ENCODE measurements at places on chromosomes 7 and 10.

DNA sequence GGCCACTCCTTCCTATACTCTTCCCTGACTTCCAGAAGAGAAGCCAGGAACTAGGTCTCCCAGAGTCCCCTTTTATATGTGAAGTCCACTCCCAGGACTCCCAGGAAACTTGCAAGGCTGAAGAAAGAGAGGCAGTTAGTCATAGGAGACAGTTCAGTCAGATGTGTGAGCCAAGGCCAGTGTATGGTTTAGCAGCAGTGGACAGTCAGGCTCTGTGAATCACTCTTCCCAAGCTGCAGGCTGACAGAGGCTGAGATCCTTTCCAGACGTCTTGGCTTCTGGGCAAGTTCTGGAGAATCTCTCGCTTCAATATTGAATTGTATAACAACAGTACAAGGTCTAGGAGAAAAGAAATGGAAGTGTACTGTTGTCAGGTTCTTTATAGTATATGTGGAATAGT, 26.9 kb downstream of the BLVRA start:
- DNase-seq = peak; percentile 80

DNA sequence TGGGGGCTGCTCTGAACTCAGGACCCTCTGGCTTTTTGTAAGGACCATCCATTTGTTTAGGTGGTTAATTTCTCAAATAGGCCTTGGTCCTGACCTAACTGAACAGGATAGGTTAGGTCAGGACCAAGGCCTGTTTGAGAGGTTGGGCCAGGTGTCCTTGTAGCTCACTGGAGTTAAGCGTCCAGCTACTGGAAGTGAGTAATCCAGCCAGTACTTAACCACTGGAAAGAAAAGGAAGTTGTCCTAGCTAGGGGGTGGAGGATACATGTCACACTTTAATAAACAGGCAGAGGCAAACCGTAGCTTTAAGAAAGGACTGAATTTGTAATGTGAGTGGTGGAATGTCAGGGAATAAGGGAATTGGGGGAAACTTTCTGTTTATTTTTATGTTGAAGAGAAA, 96.0 kb downstream of the GPR85 start:
- DNase-seq = peak; percentile 66

GRCh38 chr7:14381306-14381705, 391.8 kb upstream of the ETV1 start:
- DNase-seq = peak; percentile 47

DNA sequence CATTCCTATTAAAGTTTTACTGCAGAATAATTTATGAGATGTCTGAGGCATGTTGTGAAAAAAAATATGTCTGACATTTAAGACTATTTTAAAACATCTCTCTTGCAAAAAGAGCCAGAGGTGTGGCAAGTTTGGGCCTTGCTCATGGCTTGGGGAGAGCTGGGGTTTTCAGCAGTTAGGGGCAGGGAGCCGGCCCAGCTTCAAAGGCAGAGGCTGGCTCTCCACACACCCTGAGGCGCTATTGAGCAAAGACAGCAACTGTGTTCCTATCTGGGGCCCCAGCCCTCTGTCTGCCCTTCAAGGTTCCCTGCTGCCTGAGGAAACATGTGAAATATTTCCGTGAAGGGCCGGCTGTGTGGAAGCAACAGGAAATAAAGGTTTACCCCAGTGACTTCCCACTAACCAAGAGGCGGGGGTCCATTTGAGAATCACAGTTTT, 94.0 kb downstream of the SORBS1 start:
- peak; percentile 63 for DNase-seq

DNA sequence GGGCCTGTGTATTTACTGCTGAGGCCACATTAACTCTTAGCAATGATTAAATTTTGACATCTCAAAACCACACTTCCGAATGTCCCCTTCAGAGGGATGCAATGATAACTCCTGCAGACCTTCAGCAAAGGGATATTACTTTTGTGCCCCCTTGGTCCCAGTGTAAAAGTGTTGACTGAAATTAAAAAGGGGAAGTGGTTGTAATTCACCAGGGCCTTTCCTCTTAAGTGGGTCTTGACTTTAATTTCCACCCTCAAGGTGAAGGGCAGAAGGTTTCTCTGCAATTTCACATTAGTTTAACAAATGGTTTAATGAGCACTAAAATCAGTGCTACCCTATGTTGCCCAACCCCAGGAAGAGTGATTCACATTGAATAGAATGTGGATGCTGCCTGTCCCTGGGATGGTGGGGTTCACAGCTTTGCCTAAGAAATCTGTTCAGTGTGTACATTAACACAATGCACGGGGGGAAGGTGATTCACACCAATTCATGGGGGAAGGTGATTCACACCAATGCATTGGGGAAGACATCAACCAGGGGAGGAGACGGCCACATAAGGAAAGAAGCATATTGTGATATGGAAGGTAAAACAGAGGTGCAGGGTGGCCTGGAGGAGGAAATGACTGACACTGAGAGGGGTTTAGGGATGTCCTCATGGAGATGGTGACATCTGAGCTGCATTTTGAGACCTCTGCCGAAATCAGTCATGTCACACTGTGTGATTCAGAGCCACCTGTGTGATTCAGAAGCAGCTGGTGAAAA, 19.4 kb upstream of the TNS3 start:
- DNase-seq = peak; percentile 75

GRCh38 chr10:123637326-123637880, 28.8 kb upstream of the GPR26 start:
- DNase-seq = no peak

DNA sequence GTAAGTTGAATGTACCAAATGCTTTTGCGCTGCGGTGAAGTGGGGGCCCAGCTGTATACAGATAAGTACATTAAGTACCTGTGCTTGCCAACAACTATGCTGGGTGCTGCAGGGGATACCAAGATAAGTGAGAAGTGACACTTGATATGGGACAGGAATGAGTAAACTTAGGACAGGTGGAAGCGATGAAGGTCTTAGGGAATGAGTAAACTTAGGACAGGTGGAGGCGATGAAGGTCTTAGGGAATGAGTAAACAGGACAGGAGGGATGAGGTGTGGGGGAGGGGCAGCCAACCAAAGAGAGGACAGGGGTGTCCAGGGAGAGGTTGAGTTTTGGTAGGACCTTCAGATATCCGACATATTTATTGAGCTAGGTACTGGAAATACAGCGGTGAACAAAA, 1.4 kb downstream of the MDH2 start:
- DNase-seq = no peak

- peak; percentile 88 for DNase-seq
Measured at GRCh38 chr7:81499262-81500116, 270.4 kb downstream of the HGF start.

GRCh38 chr10:102208311-102209035, 17.6 kb upstream of the ELOVL3 start:
- no peak for DNase-seq

DNA sequence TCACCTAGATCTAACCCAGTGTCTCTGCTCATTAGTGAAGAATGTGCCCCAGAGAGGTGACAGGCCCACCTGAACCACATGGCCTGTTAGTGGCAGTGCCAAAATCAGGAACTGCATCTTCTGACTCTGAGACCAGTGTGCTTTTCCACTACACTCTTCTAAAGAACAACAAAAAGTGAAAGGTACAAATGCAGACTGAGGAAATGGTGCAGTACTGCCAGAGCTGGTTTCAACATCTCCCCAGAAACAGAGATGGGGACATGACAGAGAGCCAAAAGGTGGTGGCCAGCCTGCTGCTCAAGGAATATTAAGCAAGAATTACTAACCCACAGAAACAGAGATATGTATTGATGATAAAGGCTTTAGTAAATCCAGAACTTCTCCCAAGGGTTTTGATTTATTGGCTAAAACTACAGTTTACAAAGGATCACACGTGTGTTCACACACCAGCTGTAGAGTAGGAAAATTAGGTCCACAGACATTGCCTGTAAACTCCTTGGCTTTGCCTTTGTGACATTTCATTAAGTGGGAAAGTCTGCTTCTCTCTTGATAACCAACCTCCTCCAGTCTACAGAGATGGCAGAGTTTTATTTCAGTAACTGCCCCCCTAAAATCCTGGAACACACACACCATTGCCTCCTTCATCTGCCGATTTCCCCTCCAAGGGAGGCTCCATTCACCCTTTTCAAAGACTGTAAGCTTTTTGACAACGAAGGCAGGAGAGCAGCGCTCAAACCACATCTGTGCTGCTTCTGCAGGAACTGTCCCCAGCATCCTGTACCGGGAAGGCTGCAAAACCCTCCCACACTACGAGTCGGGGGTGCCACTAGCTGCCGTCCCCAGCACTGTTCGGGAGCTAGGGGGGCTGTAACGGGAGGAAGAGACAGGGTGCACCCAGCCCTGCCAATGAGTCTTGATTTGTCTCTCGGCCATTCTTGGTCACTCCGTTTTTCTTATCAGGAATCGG, 29.8 kb downstream of the GSDME start:
- no peak for DNase-seq

DNA sequence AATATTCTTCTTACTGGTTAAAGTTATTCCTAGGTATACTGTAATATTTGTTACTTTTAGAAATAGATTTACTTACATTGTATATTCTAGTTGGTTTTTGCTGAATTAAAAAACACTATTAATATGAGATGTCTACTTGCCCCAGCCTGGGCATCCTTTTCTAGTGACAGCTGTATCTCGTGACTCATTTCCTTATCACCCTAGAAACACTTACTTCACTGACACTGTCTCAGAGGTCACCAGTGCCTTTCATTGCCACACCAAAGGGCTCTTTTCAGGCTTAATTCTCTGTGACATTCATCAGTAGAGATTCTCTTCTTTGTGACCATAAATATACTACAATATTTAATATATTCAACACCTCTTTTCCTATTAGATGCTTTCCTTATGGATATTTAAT, 194.7 kb downstream of the GALNT17 start:
- DNase-seq = no peak

DNA sequence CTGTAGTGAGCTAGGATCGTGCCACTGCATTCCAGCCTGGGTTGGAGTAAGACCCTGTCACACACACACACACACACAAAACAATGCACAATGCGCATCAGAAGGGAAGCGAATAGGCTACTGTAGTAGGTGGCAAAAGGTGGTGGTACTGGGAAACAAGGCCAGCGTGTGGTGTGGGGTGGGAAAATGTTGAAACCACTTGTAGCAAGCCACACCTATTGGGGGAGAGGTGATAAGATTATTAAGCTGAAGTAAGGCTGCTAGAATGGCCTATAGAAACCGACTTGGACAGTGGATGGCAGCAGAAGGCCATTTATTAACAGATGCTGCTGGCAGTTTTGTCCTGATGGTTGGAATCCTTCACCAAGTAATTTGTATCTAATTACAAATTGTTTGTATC, 7.2 kb upstream of the CHCHD1 start:
- no peak for DNase-seq

DNA sequence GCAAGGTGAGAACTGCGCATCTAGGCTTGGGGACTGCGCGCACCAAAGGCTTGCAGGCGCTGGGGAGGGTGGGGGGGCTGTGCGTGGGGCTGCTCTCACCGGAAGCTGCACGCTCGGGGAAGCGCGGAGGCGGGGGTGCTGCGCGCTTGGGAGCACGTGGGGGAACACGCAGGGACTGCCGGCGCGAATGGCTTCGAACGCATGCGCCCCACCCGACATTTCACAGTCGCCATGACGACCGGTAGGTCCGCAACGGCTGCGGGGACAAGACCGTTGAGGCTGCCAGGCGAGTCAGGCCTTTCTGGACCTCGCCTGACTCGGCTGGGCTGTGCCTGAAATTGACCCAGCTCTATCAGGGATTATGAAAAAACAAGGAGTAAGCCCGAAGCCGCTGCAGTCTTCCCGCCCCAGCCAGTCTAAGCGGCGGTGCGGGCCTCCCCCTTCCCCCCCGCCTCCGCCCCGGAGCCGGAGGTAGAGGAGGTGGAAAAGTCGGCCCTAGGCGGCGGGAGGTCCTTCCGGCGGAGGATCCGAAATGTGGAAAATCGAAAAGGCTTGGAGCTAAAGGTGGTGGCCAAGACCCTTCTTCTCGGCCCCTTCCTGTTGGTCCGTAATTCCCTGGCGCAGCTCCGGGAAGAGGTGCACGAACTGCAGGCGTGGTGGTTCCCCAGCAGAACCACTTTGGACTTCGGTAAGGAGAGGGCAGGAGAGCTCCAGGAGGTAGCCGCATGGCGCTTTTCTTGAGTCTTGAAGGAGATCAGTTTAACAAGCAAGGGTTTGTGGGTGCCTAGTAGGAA, 34.9 kb upstream of the STEAP1 start:
- DNase-seq = peak; percentile 2

GRCh38 chr7:70063927-70064326, 465.7 kb downstream of the AUTS2 start:
- no peak for DNase-seq

DNA sequence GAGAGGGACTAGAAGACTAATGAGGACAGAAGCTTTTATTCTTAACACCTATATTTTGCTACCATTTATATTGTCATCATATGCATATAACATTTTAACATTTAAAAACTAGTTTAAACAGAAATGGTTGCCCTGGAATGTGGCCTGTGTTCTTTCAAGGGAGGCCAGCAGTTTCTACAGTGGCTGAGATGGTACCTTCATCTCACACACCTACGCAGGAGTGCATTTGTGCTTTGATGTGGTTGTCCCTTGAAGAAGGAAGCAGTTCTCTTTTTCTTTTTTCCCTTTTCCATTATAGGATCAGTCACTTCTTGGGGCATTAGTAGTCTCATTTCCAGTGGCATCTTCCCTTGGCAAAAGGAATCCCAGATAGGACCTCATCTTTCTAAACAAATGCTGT, 38.9 kb downstream of the KIAA1217 start:
- DNase-seq = no peak

GRCh38 chr7:122677149-122677548, 21.8 kb downstream of the RNF133 start:
- DNase-seq = no peak

DNA sequence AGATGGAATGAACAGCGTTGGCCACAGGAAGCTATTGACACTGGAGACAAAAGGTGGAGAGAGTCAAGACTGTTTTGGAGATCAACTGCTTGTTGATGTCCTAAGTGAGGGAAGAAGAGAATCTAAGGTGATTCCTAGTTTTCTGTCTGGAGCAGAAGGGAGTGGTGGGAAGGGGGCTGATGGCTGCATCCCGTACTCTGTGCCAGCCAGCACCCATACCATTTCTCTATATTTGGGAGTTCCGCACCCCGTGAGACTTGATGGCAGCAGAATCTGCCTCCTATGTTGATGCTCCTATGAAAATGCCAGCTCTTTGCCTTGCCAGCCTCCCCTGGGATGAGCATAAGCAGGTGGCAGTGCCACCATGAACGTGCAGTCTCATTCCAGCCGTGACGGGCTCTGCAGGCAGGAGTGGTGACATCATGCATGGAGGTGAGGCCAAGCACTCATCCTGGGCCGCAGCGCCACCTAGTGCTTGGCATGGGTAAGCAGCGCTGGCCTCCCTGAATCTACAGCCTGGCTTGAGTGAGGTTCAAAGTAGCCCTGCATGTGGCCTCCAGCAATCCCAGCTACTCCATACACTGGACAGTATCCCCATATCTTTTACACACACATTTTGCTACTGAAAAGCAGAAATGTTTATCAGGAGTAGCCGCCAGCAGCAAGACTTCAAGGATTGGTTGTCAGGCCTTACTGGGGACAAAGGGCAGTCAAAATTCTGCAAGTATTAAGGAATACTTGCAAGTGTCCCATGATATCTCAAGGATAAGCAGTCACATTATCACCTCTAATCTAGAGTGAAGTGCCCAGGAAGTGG, 43.0 kb downstream of the PODXL start:
- peak; percentile 82 for DNase-seq

GRCh38 chr10:35103882-35104281, 13.7 kb upstream of the CUL2 start:
- DNase-seq = no peak

- no peak for DNase-seq
Measured at GRCh38 chr7:109261781-109262180, 692.1 kb downstream of the DNAJB9 start.

All from astrocyte of the spinal cord (primary cell).